ENCODE measurements at places on chromosomes 3 and 15.

DNA sequence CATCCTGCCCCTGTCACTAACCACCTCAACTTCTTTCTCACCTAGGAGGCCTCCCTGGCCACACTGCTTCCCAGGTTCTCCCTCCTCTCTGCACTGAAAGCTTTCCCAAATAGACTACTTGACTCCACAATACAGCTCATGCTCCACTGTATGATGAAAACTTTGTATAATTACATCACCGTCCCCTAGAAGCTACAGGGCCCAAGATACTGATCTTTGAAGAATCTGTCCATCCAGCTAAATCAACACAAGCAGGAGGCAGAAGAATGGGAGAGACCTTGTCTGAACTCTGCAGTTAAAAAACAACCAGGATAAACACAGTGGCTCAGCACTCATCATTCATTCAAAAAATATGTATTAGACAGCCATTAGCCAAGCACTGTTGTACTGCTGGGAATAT is 26.4 kb upstream of the RPS17 start:
- DNase-seq = no peak

DNA sequence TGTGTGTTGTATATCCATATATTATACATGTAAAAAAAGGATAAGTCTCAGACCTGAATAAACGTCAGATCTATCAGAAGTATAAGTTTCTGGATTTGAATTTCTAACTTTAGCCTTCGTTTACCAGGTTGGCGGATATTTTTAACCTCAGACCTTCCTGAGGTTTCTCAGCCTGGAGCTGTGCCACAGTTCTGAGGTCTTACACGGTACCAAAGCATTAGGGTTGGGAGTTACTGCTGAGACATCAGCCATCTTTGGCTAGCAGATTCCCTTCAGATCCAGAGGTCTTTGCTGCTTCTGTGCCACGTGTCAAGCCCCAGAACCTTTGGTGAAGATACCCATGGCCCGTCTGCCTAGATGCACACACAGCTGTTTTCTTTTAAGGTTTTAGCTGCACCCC is 84.7 kb downstream of the PPP2R3A start:
- DNase-seq = no peak

- no peak for DNase-seq
Measured at GRCh38 chr3:49519296-49519695, 35.0 kb upstream of the BSN start.

- no peak for DNase-seq
Measured at GRCh38 chr15:65254758-65255157, 31.9 kb downstream of the PARP16 start.

DNA sequence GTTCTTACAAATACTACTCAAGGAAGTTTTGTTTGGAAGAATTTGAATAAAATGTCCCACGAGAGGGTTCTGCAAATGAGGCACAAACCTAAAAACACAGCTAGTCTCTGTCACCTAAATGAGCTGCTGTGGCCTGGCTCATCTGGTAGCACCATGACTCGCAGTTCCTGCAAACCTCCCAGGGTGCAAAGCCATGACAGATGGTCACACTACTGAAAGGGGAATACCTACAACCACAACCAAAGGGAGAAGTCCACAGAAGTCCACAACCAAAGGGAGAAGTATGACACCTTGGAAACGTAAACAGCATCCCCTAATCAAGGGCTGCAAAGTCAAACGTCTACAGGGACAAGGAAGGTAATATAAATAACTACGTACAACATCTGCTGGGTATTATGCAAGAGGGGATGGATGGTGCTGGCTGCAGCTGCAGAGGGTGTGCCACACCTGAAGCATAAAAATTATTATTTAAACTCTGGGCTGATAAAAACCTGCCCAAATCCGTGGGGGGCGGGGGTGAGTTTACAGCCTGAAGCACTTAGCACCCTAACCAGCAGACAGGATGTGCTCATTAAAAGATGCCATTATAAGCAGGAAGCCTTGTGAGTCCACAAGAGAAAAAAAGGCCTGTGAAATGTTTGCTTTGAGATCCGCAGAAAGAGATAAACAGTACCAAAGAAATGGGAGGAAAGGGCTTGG is 184.0 kb downstream of the MAGI1 start:
- DNase-seq = no peak

GRCh38 chr3:122875547-122876127 is 80.8 kb downstream of the SLC49A4 start:
- DNase-seq = no peak

GRCh38 chr3:141412087-141412935 is 44.0 kb downstream of the ZBTB38 start:
- DNase-seq = peak; percentile 72

GRCh38 chr3:99686955-99687612 is 48.7 kb downstream of the COL8A1 start:
- DNase-seq = peak; percentile 61

DNA sequence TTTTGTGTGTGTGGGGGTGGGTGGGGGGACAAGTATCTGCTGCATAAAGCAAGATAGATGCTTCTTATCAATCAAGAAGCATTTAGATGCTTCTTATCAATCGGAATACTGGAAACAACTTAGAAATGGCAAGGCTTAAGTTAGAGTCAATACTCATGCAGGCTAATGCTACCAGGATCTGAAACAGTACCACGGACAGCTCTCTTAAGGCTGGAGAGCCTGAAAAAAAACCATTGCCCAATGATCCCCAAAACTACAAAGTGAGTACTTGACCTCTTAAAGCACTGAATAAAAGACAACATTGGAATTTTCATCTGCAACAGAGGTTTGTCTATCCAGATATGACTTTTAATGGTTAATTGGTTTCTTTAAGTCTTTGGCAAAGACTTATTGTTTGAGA is 262.3 kb downstream of the GAP43 start:
- DNase-seq = no peak

DNA sequence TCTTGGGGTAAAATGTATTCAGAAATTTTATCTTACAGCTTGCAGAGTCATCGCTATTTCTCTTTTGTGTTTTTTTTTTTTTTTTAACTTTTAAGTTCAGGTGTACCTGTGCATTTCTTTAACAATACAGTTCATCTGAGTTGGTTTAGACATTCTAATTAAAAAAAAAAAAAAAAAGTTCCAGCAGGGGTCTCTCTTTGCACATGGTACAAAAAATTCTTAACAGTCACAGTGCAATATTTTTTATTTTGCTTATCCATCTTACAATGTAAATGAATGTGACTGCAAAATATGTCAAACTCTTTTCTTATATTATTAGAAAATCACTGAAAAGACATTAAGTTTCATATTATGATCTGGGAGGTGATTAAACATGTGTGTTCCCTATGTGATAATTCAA is 47.5 kb upstream of the SLC9A9 start:
- DNase-seq = no peak

DNA sequence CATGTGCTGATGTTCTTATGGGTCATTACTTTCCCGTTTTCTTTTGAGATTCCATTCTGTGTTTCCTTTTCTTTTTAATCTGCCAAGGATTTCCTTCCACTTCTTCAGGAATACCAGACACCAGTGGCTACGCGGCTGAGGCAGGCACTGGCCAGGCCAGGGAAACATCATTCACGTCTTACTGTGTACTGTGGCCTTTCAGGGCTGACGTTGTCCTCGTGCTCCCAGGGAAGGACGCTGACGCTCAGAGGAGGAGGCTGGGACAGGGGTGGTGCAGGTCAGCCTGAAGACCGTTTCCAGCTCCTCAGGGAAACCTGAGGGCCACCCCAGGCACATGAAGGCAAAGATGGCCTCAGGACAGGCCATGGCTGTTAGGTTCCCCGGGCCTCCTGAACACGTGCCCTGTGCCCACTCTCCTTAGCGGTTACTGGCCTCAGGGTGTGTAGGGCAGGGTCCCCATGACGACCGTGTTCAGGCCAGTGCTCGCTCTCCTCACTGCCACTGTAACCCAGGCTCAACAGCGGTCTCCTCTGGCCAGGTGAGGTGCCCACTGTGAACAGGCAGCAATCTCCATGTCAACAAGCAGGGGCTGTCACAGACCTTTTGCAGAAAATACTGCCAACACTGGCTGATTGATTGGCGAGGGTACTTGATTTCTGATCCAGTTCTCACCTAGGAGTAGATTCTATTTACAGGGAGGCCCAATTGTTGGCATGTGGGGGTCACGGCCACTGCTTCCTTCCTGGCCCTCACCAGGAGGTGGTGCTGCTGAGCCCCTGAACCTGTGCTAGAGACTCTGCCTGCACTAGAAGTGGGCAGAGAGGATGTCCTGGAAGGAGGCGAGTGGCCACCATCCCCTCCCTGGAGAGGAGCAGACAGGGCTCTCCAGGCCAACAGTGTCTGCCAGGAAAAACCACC is 169.5 kb downstream of the ATP10A start:
- DNase-seq = no peak

- DNase-seq = no peak
Measured at GRCh38 chr3:69729147-69729919, 9.9 kb upstream of the MITF start.

DNA sequence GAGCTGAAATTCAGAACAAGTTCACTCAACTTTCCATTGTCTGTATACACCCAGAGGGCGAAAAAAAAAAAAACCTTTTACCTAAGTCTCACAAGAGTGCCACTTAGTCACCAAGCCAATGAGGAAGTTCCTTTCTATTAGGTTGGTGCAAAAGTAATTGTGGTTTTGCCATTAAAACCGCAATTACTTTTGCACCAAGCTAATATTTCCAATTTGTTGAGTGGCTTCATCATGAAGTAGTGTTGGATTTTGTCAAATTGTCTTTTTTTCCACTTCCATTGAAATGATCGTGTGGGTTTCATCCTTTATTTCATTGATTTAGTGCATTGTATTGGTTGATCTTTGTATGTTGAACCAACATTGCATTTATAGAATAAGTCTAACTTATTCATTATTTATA is 253.9 kb downstream of the ZIC4 start:
- DNase-seq = no peak

DNA sequence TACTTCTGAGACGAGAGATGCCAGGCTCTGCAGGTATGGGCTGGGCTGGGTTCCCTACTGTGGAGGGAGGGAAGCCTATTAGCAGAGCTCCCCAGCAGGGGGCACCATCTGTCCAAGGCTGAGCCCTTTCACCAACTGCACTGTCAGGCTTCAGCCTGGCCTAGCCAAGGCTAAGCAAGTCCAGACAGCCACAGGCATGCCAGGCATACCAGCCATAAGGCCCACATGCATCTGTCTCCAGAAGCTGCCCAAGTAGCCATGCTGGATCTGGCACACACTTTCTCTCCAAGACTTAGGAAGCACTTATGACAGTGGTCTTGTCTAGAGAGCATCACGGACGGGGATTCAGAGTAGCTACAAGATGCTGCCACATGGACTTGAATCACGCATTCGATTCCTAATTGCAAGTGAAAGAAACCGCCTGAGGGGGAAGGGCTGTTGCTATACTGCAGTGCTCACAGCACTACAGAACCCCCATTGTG is 28.3 kb downstream of the RUVBL1 start:
- DNase-seq = peak; percentile 56

DNA sequence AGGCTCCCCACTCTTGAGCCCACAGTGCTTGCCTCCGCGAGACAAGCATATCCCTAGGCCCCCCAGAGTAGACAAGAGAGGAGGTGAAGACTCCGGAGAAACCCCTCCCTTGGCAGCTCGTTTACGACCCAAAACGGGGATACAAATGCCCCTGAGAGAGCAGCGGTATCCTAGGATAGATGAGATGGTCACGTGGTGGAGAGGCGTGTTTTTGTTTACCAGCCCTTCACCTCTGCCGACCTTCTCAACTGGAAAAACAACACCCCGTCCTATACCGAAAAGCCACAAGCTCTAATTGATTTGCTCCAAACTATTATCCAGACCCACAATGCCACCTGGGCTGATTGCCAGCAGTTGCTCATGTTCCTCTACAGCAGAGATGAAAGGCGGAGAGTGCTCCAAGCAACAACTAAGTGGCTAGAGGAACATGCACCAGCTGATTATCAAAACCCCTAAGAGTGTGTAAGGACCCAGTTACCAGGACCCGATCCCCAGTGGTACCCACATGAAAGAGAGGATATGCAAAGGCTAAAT is 99.5 kb upstream of the OSBPL11 start:
- no peak for DNase-seq

- peak; percentile 66 for DNase-seq
Measured at GRCh38 chr3:24351779-24352469, 142.7 kb downstream of the THRB start.

GRCh38 chr3:16759227-16759903 is 125.4 kb upstream of the PLCL2 start:
- no peak for DNase-seq

GRCh38 chr15:96564546-96564945 is 234.0 kb downstream of the NR2F2 start:
- DNase-seq = no peak

DNA sequence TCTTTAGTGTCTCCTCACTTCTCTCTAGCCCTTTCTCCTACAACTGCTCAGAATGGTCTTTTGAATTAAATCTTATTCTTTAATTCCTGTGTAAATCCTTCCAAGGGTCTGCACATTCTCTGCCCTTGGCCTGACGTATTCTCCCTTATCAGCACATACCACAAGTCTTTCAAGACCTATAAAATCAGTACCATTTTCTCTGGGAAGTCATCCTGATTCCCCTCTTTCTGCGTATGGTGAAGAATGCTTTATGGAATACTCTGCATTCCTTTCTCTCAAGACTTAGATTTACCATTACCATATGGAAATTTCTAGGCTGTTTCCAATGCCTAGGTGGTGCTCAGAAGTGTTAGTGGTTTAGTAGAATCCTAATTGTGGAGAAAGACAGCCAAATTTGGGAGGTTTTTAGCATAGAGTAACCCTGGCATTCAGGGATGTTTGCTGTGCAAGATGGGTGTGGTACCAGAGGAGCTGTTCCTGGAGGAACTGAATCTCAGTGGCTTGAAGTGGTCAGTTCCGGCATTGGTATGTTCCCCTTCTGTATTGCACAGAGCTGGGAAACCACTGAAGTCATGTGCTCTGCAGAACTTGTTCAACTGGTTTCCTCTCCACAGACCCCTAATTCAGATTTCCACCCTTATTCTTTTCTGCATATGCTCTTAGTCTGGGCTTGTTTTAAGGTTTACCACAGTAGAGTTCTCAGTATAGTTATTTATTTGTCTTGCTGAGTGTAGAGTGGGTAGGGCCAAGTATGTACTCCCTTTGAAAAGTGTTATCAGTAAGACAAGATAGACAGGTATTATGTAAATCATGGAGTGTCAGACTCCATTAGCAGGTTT is 24.5 kb downstream of the IQGAP1 start:
- DNase-seq = no peak

- no peak for DNase-seq
Measured at GRCh38 chr15:31270767-31271166, 55.9 kb upstream of the KLF13 start.

DNA sequence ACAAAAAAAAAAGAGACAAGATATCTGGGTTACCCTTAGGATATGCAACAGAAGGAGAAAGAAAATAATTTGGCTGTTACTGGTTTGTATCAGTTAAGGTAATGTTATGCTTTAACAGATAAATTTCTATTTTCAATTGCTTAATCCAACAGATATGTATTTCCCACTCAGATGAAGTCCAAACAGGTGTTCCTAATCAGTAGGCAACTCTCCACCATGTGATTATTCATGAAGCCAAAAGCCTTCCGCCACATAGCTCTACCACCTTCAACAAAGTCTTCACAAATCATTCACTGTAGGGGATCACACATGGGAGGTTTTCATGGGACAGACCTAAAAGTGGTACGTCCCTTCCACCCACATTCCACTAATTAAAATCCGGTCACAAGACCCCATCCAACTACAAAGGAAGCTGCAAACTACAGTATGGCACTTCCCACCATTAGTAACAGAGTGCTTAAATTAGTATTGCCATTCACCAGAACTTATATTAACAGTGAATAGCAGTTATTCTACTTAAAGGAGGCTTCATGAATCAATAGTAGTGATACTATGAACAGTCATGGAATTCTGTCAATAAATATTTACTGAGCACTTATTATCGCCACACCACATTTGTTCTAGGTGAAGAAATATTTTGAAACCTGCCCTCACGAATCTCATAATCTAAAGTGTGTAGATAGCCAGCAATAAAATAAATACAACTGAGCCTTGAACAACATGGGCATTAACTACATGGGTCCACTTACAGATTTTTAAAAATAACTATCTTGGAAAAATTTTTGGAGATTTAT is 66.5 kb downstream of the SFMBT1 start:
- no peak for DNase-seq
